Psoas muscle (tissue), 8 donors: ENCODE measurements at places on chromosomes 13 and 19. TPM values are rescaled to one million over a fixed set of nuclear protein-coding genes. Genes with fewer than 3 reads are reported as not detected.

WTIP gene
- 7.3 TPM for total RNA-seq

CEACAM3 gene
- total RNA-seq, result not detected

GSX1 gene
- not detected for total RNA-seq

GRCh38 chr13:32134241-32135055 lies 102.9 kb downstream of the FRY start:
- DNase-seq, result no peak

DNA sequence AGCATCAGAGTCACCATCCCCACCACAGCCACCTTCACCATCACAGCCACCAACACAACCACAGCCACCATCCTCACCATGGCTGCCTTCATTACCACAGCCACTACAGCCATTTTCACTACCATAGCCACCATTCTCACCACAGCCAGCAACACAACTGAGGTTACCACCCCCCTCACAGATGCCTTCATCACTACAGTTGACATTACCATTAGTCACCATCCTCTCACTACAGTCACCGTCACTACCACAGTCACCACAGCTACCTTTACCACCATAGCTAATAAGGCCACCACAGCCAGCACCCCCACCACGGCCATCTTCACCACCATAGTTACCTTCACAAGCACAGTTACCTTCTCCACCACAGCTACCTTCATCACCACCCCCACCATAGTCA lies 269.6 kb downstream of the DNAJC15 start:
- DNase-seq, result no peak

DNA sequence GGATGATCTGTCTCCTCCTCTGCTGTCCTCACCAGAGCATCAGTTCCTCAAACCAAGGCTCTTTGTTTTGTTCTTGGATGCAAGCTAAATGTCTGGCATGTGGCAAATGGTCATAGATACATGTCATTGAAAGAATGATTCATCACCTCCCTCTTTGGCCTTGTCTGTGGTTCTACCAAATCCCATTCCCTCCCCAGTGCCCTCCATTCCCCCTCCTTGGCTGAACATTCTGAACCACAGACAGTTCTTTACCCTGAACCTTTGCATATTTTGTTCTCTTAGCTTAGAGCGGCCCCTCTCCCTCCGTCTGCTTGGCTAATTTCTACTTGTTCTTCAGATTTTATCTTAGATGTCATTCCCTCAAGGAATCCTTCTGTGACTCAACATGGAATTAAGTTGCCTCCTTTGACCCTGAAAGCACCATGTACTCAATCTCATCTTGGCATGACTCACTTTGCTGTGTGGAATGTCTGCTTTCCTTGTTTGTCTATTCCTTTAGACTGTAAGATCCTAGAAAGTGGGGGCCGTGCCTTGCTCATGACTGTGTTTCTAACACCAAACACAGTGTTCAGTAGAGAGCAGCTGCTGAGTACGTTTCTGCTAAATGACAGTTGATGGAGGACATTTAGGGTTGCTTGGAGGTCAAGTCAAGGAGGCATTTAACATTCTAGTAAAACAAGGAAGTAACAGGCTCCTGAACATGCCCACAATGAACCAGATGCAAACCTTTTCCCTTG lies 8.1 kb downstream of the ALOX5AP start:
- DNase-seq, result no peak

DNA sequence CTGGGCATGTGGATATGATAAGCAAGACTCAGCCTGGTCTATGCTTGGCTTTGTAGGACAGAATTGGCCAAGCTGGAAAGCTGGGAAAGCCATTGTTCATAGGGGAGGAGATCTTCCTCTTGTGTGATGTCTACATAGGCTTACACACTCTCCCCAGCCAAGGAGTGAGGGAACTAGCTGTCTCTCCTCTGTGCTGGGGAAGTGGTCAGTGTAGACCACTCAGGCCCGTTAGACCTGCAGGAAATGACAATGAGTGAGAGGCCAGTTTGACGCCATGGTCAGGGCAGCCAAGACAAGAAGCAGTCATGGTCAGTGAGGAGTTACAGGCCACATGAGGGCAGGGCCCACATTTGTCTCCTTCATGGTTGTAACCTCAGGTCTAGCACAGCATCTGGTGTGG lies 159.1 kb upstream of the KL start:
- no peak for DNase-seq

DNA sequence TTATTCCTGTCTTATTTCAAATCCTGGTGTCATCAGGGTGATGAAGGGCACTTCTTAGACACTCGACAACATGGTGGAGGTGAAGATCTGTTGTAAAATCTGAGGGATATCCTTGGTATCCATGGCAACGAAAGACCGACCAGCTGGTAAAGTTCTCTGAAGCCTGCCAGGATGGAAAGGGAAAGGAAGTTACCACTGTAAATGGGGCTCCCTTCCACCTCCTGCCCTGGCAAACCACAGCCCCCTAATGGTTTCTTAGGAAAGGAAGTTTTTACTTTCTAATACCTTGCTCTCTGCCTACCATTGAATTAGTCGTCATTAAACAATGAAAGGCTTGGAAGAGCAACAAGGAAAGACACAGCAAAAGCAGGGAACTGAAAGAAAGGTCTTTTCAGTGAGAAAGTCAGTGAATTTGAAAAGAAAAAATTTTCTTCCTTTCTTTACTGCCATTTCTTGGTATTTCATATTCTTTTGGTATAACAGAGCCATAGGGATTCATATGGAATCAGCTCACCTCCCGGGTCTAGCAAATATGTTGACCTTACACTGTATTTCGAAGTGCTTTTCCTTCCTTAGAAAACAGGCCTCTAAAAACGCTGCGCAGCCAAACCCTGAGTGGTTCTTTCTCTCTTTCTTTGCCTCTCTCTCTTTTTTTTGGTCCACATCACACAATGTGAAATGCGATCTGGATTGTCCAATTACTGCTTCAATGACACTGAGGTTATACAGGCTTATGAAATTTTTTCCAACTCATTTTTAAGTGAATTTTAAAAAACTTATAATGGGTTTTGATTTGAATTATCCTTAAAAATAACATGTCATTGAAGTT lies 111.0 kb downstream of the RGCC start:
- no peak for DNase-seq

GRCh38 chr13:40508127-40508526 lies 158.3 kb downstream of the FOXO1 start:
- DNase-seq, result no peak

DNA sequence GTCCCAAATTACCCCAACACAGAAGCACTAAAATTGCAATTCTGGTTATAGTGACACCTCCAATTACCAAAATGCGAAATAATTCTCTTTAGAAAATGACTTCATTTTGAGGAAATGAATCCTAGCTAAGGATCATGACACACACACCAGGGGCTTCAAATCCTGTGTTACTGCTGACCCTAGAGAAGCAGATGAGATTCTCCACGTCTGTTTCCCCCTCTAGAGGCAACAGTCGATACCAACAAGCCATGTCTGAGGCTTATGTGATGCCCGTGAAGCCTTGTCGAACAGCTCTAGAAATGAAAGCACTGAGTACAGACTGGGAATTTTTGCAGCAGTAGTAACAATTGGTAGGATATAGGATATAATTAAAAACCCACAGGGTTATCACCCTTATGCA lies 153.6 kb upstream of the TMTC4 start:
- no peak for DNase-seq
